Uterus (tissue), 4 donors: ENCODE measurements at places on chromosomes 3 and 15.

DNA sequence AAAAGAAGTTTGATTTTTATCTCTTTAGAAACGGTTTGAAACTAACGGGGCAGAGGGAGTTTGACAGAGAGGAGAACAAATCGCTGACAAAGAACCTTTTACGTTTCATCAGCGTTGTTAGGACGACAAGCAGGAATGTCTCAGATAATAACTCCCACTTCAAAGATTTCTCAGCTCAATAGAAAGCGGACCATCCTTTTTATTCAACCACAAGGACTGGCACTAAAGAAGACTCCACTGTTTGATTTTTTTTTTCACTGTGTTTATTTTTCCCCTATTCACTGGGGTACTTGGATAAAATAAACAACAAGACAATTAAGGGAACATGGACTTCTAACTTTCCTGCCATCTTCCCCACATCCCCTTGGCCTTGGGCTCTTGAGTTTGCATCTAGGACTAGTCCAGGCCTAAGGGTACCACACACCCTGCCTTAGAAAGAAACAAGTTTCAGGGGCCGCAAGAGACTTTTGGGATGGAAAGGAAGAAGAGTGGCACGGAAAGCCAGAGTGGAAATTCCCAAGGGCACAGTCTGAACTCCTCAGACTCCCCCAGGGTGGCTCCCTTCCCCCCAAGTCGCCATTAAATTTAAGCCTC lies 19.0 kb downstream of the ZIC4 start:
- no peak for DNase-seq

GRCh38 chr3:134002306-134002705 lies 27.4 kb downstream of the SLCO2A1 start:
- no peak for DNase-seq

GRCh38 chr3:37499864-37500263 lies 325.5 kb upstream of the LRRFIP2 start:
- DNase-seq: no peak

DNA sequence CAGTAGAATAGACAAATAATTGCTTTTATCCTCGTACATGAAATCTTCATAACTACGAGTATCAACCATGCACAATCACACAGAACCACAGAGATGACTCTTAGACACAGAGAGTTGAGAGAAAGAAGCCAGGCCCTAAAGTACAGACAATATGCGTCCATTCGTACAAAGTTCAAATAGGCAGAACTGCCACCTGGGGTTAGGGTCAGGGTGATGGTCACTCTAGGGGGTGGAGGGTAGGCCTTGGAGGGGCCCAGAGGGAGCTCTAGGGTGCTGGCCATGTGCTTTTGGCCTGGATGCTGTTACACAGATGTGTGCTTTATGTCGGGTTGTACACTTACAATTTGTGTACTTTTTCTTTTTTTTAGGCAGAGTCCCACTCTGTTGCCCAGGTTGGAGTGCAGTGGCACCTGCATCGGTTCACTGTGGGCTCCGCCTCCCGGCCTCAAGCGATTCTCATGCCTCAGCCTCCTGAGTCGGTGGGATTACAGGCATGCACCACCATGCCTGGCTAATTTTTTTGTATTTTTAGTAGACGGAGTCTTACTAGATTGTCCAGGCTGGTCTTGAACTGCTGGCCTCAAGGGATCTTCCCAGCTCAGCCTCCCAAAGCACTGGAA lies 65.9 kb upstream of the KLF13 start:
- no peak for DNase-seq

GRCh38 chr3:13254028-13254951 lies 165.8 kb downstream of the NUP210 start:
- DNase-seq: no peak

- DNase-seq: no peak
Measured at GRCh38 chr3:156360083-156360482, 194.8 kb downstream of the SSR3 start.

GRCh38 chr3:3110749-3111361 lies 681 bp upstream of the IL5RA start:
- DNase-seq: no peak

DNA sequence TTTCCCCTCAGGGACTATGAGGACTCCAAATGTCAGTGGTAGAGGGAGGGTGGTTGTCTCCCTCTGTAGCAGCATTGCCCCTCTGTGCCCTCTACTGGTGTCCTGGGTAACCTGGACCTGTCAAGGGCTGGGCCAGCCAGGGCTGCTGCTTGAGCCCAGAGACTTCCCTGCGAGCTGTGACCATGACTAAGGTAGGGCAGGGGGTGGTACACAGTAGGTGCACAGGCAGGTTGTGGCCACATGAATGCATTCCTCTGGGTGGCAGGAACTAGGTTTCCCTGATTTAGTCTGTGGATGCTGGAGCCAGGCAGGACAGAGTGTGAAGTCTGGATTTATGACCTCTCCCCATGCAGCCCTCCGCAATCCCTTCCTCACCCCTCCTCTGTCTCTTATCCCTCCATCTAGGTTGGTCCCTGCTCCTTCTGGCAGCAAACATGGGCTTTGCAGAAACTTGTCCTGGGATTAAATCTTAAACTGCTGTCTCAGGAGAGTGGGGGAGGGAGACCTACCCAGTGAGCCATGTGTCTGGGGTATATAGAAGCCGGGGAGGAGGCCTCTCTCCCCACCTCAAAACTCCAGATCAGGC lies 8.7 kb upstream of the SEMA3F start:
- no peak for DNase-seq

DNA sequence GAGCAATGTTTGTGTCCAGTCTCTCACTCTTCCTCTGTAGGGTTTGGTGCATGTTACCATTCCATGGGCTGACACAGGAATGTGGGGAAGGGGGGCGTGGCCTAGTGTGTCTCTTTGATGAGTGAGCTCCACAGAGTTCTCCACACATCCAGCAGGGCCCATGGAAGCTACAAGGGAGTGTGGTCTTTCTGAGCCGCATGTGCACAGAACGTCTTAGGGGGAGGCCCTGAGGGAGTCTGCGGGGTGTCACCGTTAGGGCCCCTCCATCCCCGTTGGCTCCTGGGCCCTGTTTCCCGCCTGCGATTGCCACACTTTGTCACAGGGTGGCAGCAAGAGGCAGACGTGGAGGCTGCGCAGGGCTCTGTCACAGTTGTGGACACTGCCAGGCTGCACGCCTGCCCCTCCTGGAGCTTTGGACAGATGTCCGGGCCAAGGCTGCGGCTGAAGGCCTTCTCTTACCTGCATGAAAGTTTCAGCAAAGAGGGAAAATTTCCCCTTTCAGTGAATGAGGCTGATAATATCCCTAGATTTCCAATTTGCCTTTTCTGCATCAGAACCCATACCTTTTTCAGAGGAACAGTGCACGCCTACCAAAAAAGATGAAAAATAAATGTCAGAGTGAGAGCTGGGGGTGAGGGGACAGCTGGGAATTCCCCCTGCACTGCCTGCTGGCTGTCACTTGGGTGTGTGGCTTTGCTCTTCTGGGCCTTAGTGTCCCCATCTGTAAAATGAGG lies 24.3 kb downstream of the CACNA2D3 start:
- DNase-seq: no peak

DNA sequence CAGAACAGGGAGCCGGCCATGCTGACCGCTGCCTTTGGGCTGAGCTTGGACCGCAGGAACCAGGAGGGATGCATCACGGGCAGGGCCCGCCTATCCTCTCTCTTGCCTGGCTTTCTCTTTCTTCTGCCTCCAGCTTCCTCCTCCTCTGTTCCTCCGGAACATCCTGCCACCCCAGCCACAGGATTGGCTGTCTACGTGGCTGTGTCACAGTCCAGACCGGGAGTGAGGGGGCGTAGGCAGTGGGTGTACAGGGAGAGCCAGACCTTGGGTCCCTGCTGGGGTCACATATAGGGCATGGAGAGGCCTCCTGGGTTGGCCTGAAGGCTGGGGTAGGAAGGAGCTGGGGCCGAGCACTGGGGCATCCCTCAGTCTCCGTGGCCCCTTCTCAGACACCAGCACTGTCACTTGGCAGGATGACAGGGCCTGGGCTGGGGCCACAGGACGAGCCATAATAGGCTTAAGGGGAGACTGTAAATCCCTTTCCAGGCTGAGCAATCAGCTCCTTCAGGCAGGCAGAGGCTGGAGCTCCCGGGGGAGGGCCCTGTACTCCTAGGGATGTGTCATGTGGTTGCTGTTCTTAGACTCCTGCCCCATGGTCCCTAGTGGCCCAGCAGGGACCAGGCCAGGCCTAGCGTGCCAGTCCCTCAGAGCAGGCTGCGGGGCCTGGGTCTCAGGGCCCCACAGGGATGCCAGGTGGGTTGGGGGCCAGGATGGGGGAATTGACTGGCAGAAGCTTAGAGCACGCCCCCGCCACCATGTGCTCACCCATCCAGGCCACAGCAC lies 25.4 kb downstream of the LINGO1 start:
- DNase-seq: peak; percentile 37

DNA sequence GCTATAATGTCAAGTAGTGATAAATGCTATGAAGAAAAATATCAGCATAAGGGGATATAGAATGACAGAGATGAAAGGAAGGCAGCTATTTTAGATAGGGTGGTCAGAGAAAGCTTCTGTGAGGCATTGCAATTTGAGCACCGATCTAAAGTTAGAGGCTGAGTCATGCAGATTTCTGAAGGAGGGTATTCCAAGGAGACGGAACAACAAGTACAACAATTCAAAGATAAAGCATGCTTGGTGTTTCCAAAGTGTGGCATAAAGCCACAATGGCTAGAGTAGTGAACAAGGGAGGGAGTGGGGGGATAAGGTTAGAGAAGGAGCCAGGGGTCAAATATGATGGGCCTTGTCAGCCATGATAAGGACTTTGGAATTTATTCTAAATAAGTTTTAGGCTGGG lies 71.9 kb downstream of the PFN2 start:
- DNase-seq: no peak

- DNase-seq: no peak
Measured at GRCh38 chr3:81451611-81452010, 309.8 kb downstream of the GBE1 start.

DNA sequence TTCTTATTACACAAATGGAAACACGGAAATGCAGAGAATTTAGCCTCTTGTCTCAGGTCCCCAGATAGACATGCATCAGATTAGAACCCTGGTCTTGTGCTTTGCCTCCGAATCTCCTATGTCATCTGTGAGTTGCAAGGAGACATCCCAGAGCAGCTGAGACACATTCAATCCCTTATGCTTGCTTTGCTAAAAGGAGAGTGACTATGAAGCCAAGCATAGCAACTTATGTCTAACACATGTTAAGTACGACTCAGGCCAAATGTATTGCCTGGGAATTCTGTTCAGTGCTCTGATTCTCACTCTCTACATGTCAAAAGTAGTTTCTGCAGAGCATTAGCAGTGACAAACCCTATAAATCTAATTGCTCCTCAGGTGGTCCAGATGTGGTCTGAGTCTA lies 30.6 kb upstream of the LRRC3B start:
- no peak for DNase-seq

DNA sequence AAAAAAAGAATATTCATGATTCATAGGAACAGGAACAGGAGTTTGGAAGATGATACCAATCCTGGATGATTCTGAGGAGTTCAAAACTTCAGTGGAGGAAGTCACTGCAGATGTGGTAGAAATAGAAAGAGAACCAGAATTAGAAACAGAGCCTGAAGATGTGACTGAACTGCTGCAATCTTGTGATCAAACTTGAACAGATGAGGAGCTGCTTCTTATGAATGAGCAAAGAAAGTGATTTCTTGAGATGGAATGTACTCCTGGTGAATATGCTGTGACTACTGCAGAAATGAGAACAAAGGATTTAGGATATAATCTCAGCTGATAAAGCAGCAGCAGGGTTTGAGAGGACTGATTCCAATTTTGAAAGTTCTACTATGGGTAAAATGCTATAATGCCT lies 72.7 kb downstream of the GSK3B start:
- DNase-seq: no peak

DNA sequence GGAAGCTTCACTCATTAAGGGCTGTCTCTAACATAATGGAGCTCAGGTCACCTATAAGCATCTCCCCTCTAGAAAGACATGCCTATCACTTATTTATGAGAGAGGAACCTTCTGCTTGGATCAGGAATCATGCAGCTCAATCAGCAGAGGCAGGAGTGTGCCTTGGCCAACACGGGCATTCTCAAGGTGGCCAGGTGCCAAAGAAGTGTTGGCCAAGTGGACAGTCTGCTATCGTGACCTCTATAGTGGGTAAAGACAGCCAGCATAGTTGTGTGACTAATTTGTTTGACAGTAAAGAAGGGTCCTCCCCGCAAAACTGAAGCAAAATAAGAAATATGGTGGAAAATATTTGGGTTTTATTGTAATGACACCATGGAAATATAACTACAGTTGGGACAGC lies 14.7 kb upstream of the AGTR1 start:
- DNase-seq: no peak

DNA sequence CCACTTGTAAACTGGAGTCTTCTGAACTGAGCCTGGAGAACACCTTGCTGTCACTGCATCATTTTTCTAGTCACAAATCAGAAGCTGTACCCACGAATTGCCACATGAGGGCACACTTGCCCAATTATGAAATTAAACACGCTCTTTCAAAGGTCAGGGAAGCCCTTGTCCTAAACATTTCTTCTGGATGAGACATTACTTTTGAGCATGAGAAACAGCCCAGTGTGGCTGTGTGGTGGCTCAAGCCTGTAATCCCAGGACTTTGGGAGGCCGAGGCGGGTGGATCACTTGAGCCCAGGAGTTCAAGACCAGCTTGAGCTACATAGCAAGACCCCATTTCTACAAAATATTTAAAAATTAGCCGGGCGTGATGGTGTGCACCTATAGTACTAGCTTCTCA lies 27.5 kb upstream of the CFAP161 start:
- peak; percentile 57 for DNase-seq

- DNase-seq: no peak
Measured at GRCh38 chr3:14019459-14019858, 105.2 kb downstream of the CHCHD4 start.

DNA sequence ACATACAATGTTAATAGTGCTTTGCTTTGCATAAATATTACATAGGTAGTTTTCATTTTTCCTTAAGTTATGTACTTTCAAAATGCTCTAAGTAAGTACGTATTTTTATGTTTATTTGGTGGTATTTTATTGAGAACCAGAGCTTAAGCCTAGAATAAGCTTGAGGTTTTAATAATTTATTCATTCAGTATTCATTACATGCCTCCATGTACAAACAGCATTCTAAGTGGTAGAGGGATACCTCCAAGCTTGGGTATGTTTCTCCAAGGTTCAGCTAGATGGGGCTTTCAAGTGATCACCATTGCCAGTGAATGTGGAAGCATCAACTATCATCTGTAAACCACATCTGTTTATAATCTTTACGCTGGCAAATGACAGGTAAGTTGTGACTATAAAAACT lies 52.3 kb downstream of the PEAK1 start:
- DNase-seq: no peak

GRCh38 chr15:55281517-55282228 lies 7.9 kb downstream of the RAB27A start:
- DNase-seq: no peak

GRCh38 chr3:73423116-73423515 lies 201.6 kb downstream of the PDZRN3 start:
- no peak for DNase-seq
